ENCODE measurements at places on chromosomes 11 and 22.

DNA sequence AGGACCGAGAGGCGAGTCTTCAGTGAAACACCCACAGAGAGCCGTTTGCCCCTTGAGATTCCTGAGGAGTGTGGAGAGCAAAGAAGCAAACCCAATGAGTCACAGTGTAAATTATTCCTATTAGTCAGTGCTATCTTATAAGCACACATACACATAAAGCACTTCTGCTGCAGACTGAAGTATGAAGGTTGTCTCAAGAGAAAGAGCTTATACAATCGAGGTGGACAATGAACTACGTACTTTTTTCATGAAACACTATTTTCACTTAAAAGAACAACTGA is 37.3 kb downstream of the GALNT18 start:
- peak; percentile 100 for DNase-seq

- no peak for DNase-seq
Observed at GRCh38 chr11:126162306-126163030, 49.0 kb downstream of the RPUSD4 start.

DNA sequence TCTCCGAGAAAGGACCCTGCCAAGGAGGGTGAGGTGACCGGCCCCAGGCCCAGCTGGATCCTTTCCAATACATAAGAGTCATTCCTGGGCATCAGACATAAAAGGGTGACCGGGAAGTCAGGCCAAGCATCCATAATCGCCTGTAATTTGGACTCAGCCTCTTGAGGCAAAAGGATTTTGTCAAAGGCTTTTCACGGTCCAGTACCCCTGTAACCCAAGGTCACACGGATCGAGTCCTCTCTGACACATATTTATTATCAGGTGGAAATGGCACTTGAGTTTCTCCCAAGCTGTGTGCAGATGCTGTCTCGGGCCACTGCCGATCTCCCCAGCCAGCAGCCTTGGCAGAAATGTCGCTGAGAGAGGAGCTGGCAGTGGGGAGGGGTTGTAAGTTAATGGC is 556.5 kb downstream of the MN1 start:
- no peak for DNase-seq

GRCh38 chr11:100680070-100680469 is 7.0 kb upstream of the ARHGAP42 start:
- no peak for DNase-seq

DNA sequence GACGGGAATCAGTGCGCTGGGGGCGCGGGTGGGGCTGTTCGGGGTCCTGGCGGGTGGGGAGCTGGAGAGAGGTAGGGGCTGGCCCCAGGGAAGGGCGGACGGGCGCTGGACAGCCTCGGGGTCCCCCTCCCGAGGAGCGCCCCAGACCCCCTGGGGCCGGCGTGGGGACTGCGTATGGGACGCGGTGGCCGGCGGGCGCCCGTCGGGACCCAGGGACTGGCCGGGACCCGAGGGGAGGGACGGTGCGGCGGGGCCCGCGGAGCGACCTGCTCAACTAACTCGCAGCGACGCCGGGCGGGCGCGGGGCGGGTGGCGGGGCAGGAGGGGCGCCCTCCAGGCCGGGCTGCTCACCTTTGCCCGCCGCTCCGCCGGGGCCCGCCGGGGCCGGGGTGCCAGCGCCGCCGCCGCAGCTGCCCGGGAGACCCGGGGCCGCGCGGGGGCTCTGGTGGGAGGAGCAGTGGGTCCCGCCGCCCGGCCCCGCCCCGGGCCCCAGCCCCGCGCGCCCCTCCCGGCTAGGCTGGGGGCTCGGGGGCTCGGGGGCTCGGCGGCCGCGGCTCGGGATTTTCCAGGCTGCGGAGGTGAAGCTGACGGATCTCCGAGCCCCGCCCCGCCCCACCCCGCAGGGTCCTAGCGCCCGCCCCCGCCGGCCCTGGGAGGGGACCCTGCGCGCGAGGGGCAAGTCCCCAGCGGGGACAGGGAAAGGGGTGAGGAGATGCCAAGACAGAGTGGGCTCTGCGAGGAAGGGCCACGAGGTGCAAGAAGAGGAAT is 12.3 kb downstream of the STARD10 start:
- no peak for DNase-seq

GRCh38 chr22:35479985-35480550 is 60.6 kb upstream of the RASD2 start:
- DNase-seq = no peak

Measured in bronchial epithelial cell (primary cell).